D721Med (cell line): ENCODE measurements at places on chromosomes 1 and 21.

- no peak for DNase-seq
Measured at GRCh38 chr1:201706109-201706508, 122.8 kb upstream of the IPO9 start.

DNA sequence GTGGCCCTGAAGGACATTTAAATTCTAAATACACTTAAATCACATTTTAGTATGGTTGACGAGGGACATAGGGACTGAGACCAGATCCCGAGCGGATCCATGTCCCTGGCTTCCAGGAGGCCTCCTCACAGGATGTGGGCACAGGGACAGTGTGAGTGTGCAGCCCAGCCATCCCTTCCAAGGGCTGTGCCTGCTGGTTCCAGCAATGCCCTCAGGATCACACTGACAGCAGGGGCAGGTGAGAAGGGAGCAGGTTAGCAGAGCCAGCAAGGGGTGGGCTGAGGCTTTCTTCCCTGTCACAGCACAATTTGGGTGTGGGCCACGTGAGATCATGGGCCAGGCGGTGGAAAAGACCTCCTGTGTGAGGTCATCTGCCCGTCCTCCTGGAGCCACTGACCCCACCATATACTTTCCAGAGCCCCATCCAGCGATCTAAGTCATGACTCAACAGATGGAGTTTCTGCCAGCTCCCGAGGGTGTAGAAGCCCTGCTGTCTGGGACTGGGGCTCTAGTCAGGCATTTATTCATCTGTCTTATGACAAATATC is 37.0 kb upstream of the PRSS38 start:
- no peak for DNase-seq

DNA sequence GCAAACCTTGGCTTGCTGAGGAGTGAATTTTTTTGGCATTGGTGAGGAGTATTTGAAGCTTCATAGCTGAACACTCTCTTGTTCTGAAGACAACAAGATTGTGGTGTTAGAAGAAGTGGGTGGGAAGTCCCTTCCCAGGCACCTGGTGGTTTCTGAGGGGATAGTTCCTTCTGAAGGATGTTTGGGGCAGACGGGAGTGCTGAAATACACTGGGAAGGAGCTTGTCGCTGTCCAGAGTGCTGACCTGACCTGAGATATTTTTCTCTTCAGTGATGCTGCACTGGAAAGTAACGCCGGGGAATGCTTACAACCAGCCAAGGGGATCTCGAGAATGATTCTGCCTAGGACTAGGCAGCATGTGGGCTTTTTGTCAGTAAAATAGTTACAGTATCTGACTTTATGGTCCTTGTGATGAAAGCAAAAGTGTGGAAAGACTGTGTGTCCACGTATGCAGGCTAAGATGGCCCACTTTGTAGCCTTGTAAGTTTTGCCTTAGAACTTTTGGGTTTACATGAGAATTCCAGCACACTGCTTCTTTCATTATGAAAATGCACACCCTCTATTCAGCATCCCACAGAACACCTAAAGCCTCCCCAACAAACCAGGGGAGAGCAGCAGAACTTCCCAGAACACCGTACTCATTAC is 33.1 kb upstream of the NFASC start:
- DNase-seq = no peak

DNA sequence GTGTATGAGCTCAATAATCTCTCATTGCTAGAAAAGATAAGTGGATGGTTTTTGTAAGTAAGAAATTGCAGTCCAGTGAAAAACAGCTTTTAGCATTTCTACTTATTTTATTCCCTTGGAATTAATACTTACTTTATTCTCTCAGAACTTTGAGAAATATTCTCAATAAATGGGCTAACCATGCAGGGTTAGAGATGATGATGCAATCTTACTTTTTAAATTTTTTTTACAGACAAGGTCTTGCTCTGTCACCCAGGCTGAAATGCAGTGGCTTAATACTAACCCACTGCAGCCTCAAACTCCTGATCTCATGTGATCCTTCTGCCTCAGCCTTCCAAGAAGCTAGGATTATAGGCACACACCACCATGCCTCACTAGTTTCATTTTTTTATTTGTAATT is 440.8 kb upstream of the ZP4 start:
- no peak for DNase-seq

DNA sequence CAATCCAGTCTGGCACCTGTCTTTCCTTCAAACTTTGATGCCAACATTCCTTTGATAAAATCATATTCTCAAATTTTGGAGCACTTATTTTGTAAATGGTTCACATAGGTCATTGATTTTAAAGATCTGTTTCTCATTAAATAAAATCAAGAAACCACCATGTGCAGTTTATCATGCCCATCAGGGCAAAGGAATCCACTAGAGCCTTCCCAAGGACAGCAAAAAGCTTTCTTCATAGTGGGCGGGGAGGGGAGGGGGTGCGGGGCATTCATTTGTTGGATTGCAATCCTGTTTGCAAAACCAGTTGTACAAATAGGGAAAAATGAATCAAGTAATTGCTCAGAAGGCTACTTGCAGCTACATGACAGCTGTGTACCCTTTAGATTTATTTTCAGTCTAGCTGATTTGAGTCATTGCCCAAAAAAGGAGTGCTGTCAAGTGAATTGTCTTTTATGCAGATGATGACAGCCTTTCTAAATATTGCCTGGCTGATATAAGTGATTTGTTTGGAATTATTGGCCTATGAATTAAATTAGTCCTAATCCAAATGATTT is 23.0 kb downstream of the LRRC8B start:
- no peak for DNase-seq
